DMS153 (cell line): ENCODE measurements at places on chromosomes 13 and 19.

GRCh38 chr19:22783651-22784410, at the start of gene ZNF99:
Gene ZNF99 (minus strand): TSS chr19:22784151. CDS start chr19:22784016, 135 bp downstream.
- no peak for DNase-seq

DNA sequence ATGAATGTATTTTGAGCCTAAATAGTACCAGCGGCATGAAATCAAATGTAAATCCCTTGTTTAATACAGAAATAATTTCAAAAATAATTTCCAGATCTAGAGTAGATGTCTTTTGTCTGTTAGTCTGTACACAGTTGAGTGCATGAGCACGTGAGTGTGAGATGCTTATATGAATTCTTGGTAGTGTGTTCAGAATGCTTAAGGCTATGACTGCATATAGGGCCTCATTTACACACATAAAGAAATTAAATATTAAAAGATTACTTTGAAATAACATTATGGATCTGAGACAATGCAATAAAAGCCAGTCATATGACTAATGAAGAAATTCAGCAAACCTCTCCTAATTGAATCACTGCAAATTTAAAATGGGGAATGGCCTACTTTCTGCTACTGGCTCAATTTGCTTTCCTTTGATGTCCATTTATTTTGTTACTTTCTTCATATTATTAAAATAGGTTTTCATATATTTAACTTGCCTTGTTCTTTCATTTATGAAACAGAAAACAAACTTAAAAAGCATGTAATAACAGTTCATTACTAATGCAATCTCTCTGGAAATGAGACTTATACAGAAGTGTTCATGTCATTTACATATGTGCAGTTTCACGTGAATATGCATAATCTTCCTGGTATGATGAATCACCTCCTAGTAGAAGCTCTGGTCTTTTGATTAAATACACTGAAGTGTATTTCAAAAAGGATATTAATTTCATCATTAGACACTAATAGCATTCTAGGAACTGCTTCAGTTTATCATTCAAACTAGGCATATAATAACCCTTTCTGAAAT, 4.5 kb downstream of the AMER2 start:
- DNase-seq = no peak

GRCh38 chr19:35268536-35269437, at the start of gene USF2:
Gene USF2 (plus strand): TSS chr19:35268962. CDS start chr19:35269102, 140 bp downstream.
- peak; percentile 34 for DNase-seq

- DNase-seq = peak; percentile 53
Observed at GRCh38 chr13:43132257-43132656, 108.9 kb downstream of the DNAJC15 start.

DNA sequence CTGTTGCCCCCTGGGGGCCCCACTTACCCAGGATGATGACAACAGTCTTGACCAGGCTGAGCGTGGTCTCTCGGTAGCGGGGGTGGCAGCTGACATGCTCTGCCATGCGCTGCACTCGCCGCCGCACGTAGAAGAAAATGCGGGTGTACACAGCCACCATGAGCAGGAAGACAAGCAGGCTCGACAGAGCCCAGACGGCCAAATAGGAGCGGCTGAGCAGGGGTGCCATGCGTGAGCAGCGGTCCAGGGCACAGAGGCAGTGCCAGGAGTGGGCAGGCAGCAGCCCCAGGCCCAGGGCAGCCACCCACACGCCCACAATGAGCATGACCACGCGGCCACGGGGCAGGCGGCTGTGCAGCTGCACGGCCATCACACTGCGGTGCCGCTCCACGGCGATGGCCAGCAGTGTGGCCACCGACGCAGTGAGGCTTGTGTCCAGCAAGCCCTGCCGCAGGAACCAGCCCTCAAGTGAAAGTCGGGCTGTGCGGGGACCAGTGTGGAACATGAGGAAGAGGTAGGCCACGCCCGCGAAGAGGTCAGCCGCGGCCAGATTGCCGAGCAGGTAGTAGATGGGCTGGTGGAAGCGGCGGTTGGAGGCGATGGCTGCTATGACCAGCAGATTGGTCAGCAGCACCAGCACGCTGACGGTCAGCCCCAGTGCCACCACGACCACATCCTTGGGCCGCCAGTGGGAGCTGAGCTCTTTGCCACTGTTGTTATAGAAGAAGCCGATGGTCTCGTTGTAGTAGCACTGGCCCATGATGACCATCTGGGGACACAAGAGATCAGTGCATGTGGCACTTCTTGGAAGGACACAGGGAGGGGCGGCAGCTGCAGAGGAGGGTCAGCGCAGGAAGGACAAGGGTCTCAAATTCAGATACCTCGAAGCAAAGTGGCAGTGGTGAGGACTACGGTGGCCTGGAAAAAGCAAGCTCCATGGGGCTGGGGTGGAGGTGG, 1.2 kb downstream of the LPAR2 start:
- DNase-seq = no peak

- DNase-seq = no peak
Observed at GRCh38 chr13:41960211-41960636, 685 bp downstream of the VWA8 start.

DNA sequence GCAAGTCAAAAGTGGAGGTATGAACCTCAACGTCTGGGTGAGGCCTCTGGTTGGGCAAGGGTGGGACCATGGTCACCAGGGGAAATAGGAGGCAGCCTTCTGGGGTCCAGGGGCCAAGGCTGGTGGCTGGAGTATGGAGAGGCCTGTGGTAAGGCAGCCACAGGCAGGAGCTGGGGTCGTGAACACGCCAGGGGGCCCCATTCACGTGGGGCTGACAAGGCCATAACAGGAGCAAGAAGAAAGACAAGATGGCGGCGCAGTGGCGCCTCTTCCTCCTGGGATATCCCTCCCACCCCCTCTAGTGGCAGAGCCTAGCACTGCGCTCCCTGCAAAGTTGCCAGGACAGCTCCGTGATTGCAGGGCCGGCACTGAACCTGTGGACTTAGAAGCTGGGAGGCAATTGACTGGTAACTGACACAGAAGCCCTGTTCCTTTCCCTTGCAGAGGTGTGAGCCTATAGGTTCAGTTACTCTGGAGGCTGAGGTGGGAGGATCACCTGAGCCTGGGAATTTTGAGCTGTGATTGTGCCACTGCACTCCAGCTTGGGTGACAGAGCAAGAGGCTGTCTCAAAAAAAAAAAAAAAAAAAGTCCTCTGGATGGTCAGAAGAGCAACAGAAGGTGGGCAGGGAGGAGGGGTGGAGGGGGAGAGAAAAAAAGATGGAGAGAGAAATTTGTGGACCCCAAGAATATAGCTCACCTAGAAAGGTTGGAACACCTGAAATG, 19.7 kb upstream of the EDDM13 start:
- peak; percentile 51 for DNase-seq

DNA sequence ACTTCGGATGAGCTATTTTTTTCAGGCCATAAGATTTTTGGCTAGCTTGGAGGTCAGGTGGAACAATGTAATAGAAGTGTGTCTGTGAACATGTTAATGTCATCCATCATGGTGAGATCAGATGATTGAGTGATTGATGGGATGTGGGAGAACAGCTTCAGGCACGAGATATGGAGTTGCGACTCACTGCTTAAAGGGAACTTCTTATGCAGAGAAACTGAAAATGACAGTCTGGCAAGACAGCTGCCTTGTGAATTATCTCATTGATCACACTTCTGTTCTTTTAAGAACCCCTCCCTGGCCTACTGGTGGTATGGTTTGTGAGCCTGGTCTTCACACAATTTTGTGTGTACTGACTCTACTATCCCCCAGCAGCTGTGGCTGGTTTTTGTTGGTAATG, 96.0 kb downstream of the OLFM4 start:
- DNase-seq = no peak

DNA sequence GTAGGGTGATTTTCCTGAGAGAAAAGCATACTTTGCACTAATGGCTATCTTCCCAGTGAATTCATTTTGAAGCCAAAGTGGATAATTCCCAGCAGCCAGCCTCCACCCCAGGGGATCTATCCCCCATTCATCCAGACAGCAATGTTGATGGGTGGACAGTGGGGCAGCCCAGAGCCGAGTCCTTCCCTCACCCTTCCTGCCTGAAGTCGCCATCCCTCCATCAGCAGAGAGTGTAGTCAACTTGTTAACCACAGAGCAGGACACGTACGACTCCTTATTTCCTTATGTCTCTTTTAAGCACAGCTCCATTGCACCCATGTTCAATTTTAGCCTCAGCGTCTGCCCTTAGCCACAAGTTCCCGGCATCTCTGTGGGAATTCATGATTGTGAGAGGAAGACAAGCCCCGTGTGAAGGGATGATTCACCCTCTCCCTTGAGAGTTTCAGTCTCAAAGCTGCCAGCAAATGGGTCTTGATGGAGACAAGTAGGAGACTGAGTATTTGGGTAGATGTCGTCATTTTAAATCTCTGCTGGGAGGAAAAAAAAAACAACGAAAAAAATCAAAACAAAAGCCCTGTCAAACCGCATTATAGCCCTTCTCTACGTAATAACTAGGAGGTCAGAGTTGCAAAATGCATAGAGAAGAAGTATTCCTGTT, 58.3 kb upstream of the MEDAG start:
- no peak for DNase-seq

- no peak for DNase-seq
Observed at GRCh38 chr19:11570039-11570462, 7.4 kb downstream of the ACP5 start.

GRCh38 chr13:60174113-60174512, 10.4 kb upstream of the DIAPH3 start:
- DNase-seq = no peak

GRCh38 chr13:40660141-40660664, 6.2 kb downstream of the FOXO1 start:
- no peak for DNase-seq

DNA sequence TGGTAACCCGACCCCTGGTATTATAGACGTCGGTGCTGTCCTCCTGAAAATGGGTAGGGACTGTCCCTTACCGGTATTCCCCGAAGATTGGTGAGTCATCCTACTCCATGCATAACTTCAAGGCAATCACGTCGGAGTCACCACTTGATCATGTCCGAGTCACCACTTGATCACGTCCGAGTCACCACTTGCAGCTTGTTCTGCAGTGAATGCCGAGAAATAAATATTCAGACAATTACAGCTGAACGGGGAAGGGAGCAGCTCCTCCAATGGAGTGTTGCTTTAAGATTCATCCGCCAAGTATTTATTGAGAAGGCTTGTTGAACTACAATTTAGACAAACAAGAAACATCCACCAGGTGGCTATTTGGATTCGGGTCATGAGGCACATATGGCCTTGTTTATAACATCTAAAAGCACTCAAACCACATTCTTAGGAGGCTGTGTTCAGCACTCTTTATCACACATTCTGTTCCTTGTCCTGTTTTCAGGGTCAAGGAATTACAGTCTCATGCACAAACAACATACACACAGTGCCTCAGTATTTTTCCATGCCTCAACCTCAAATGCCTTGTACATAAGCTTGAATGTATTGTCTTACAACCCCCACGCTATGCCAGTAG, 43.1 kb downstream of the ZNF726 start:
- DNase-seq = no peak

GRCh38 chr19:7982103-7982502, 23.3 kb downstream of the ELAVL1 start:
- no peak for DNase-seq

DNA sequence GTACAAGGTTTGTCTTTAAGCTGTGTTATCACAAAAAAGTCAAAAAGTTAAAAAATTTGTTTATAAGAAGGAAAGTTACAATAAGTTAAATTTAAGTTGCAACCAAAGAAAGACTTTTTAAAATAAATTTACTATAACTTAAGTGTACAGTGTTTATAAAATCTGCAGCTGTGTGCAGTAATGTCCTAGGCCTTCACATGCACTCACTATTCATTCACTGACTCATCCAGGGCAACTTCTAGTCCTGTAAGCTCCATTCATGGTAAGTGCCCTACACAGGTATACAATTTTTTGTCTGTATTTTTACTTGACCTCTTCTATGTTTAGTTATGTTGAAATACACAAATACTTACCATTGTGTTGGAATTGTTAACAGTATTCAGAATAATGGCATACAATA, 667.9 kb upstream of the SLITRK5 start:
- DNase-seq = no peak

DNA sequence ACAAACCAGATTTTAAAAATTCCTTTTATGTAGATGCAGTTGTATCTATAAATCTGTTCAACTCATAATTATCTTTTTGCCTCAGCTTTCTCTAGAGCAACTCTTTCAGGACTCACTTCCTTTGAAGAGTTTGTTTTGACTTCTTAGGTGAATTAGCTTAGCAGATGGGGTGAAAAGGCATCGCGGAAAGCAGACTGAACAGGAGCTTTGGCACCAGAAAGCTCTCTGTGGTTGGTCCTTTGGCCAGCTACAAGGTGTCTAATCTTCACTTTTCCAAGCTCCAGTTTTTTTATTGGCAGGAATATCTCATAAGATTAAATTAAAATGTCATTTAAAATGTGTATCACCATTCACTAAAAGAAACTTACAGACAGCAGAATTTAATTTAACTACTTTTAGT, 60.6 kb upstream of the KLF12 start:
- no peak for DNase-seq

DNA sequence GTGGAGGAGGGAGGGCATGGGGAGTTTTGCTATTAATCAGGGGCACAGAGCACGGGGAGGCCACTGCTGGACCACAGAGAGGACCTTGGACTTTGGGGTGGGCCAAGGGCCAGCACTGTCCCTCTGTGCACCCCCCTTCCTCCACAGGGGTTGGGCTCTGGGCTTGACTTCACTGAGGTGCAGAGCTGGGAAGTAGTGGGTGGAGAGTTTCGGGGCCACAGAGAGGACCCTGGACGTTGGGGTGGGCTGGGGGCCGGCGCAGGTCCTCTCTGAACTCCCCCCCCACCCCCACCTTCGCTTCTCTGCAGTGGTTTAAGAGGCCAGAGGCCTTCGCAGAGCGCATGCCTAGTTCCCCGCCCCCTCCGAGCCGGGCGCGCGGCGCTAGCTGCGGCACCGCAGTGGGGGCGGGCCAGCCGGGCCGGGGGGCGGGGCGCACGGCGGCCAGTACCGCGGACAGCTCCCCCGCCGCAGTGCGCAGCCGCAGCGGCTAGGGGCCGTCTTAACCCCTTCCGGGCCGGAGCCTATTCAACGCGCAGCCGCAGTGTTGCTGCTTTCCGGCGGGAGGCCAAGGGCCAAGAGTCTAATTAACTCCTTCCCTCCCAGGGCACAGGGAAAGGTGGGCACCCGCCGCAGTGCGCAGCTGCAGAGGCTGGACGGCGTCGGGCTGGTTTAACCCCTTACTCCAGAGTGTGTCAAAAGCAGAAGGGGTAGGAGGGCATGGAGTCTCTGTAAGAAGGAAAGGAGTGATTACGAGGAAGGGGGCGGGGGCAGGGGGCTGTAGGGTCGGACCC, 3.7 kb downstream of the KCNC3 start:
- DNase-seq = peak; percentile 87
